ENCODE measurements at places on chromosomes 11 and 22.

DNA sequence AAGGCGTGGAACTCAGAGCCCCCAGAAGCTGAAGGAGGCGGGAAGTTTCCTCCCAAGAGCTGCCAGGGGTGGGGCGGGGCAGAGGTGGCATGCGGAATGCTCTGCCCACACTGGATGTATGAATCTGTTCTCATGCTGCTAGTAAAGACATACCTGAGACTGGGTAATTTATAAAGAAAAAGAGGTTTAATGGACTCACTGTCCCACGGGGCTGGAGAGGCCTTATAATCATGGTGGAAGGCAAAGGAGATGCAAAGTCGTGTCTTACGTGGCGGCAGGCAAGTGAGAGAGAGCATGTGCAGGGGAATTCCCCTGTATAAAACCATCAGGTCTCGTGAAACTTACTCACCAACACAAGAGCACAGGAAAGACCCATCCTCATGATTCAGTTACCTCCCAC lies 57.6 kb downstream of the SMIM38 start:
- DNase-seq = peak; percentile 17

DNA sequence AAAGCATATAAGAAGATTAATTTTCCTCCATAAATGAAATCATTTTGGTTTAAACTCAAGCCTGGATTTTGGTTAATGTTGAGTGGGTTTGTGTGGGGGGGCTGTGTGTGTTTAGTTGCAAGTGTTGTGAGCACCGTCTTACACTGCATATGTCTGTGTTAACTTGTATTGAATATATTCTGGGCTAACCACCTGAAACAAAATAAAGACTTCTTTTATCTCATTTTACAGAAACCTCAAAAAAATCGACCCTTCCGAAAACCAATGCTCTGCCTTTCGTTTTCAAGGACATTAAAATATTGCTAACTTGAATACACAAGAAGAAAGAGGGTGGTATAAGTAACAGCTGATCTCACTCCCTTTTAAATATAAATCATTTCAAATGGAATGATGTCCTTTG lies 192.2 kb upstream of the BLID start:
- DNase-seq = no peak

GRCh38 chr11:10295064-10295901 lies 1.3 kb upstream of the SBF2 start:
- no peak for DNase-seq

DNA sequence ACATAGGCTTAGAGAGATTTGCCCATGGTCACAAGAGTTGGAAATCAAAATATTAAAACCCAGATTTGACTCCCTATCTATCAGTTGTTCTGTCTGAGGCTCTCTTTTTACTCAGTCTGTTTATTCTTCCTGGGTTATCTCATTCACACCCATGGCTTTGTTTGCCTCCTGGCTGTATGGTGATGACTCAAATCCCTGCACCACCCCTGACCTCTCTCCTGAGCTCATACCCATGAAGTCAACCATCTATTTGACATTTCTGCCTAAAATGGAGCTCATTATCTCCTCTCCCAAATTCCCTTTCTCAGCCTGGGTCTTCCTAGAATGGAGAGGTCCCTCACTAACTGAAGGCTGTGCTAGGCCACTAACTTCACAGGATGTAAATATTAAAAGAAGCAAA lies 27.8 kb upstream of the CCDC134 start:
- DNase-seq = no peak

DNA sequence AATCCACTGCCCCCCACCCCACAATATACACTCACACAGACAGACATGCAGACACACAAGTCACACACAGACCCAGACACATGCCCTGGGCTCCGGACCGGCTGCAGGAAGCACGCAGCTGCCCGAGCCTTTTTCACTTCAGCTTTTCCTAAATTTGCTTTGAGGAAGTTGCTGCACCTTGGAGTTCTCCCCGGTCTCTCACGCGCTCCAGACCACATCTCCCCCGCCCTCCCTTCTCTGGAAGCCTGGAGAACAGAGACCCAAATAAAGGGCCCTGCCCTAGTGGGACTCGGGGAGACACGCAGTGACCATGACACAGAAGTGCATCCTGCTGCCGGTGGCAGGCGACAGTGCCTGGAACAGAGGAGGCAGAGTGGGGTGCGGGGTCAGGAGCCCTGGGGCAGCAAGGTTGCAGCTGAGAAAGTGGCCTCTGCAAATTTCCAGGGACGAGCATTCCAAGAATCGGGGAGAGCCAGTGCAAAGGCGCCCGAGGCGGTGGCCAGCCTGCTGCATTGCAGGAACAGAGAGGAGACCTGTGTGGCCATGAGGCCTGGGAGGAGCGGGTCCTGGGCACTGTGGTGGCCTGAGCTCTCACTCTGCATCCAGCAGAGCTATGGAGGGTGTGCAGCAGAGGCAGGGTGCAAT lies 19.1 kb downstream of the RPL3 start:
- DNase-seq = no peak

- no peak for DNase-seq
Measured at GRCh38 chr22:19336133-19337075, 44.9 kb upstream of the CLTCL1 start.

- DNase-seq = no peak
Measured at GRCh38 chr11:113251281-113251680, 63.1 kb upstream of the TTC12 start.

- DNase-seq = peak; percentile 49
Measured at GRCh38 chr11:1077417-1078119, 2.9 kb downstream of the MUC2 start.

DNA sequence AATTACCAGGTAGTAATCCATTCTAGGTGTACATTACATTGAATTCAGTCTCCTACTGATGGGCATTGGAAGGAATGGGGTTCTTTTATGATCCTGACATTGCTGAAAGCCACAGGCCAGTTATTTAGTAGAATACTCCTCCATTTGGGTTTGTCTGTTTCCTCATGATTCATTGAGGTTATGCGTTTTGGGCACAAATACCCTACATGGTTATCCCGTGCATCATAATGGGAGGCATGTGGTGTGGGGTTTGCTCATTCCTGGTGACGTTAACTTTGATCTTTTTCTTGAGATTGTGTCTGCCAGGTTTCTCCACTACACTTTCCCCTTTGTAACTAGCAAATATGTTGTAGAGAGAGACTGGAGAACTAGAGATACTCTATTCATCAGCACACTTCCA lies 5.5 kb downstream of the FOLR3 start:
- no peak for DNase-seq

DNA sequence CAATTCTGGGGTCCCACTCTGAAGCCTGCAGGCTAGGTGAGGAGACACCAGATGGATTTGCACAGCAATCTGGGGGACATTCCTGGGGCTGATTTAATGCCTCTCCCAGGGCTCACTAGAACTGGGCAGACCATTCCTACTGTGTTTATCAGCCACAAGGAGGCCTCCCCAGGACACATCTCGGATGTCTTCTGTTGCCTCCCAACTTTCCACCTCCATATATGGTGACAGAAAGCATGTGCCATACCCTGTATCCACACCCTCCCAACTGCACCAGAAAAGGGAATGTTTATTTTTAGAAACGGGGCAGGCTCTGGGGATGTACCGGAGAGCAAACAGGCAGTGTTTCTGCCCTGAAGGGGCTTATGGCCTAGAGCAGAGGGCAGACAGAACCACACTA lies 181.8 kb downstream of the CSNK2A3 start:
- no peak for DNase-seq

DNA sequence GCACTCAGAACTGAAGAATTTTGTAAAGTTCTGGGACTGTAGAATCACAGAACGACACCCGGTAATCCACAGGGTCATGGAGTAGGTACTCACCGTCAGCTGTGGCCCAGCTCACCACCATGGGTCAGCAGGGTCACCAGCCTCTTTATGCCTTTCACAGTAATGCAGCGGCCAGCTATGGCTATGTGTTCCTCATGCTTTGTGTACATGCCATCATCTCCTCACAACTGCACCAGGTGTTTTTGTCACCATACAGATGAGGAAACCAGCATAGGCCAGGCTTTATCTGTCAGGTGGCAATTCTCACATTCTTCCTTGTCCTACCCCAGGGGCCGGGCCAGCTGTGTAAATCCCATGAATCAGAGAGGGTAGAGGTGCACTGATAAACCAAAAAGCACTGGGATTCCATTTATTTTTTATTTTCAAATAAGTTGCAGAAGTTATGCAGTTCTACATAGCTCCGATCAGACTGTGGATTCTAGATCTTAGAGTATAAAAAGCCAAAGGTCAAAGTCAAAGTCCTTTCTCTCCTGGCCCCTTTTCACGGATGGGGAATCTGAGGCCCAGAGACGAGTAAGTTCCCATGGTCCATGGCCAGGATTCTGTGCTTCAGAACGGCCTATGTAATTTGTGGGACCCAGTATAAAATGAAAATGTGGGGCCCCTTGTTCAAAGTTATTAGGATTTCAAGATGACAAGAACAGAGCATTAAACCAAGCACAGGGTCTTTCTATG lies 17.5 kb downstream of the TSKU start:
- peak; percentile 9 for DNase-seq

DNA sequence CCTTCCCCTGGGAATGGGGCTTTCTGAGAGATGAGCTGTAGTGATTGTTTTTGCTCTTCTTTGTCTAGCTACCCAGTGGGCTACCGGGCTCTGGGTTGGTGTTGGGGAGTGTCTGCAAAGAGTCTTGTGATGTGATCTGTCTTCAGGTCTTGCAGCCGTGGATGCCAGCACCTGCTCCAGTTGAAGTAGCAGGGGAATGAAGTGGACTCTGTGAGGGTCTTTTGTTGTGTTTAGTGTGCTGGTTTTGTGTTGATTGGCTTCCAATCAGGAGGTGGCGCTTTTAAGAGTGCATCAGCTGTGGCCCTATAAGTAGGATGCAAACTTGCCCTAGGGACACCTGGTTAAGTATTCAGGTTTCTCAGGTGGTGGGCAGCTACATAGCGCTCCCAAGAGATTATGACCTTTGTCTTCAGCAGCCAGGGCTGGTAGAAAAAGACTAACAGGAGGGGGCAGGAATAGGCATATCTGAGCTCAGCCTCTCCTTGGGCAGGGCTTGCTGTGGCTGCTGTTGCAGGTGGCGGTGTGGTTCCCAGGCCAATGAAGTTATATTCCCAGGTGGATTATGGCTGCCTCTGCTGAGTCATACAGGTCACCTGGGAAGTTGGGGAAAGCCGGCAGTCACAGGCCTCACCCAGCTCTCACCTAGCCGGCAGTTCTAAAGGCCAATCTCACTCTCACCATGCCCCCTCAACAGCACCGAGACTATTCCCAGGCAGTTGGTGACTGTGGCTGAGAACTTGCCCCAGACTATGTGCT lies 315.7 kb upstream of the C11orf87 start:
- no peak for DNase-seq

- DNase-seq = peak; percentile 79
Measured at GRCh38 chr22:37741312-37741795, 44.5 kb downstream of the TRIOBP start.

GRCh38 chr11:128133501-128133900 lies 453.9 kb downstream of the ETS1 start:
- no peak for DNase-seq

- DNase-seq = no peak
Measured at GRCh38 chr11:131894615-131895544, 524.5 kb downstream of the NTM start.

DNA sequence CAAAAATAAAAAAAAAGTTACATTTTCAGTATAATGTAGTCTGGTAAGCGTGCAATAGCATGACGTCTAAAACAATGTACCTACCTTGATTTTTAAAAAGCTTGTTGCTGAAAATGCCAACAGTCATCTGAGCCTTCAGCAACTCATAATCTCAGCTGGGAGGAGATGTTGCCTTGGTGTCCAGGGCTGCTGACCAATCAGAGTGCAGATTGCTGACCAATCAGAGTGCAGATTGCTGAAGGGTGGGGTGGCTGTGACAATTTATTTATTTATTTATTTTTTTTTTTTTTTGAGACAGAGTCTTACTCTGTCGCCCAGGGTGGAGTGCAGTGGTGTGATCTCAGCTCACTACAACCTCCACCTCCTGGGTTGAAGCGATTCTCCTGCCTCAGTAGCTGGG lies 17.8 kb downstream of the ZBED4 start:
- no peak for DNase-seq

- no peak for DNase-seq
Measured at GRCh38 chr11:118443590-118444218, 7.4 kb downstream of the KMT2A start.

- no peak for DNase-seq
Measured at GRCh38 chr22:45129703-45130524, 33.8 kb upstream of the NUP50 start.

GRCh38 chr22:47213571-47214230 lies 451.3 kb downstream of the TBC1D22A start:
- no peak for DNase-seq

DNA sequence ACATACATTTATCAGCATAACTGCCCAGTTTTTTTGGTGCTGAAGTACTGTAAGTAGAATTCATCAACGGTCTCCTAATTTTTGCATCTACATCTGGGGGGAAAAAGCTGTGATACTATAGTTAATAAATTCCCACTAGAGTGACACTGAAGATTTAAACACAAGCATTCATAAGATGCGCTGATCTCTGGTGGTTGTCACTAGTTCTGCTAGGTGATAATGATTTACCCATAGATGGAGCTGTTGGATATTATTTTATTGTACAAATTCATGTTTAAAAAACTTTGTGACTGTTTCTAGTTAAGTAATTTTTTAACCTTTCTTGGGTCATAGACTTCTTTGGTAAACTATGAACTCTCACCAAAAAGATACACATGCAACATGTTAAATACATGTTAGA lies 106.6 kb downstream of the EMSY start:
- no peak for DNase-seq

- DNase-seq = no peak
Measured at GRCh38 chr11:115657586-115657985, 153.4 kb upstream of the CADM1 start.

DNA sequence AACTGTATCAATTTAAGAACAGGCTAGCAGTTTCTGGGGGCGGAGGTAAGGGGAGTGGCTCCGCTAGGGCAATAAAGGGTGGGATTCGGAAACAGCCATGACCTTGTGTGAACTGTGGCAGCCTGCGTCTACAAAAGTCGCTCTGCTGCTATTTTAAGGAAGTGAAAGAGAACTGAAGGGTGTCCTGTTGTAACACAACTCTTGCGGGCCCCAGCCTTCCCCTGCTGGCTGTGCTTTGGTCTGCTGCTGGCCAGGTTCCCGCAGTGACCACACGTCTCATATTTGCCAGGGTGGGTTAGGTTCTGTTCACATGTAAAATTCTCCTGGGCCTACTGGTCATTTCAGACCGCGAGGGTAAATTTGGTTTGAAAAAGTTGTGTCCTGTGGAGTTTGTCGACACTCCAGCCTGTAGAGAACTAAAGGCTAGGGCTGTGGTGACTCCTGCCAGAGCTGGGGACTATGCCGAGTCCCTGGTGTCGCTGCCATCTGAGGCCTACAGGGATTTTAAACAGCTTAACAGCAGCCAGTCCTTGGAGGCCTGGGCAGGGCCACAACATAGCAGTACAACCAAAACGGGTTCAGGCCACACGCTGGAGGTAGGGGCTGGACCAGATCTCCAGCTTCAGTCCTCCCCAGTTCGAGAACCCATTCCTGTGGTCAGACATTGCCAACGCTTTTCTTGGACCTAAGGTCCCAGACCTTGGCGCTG lies 1.1 kb upstream of the PPFIBP2 start:
- peak; percentile 59 for DNase-seq

GRCh38 chr11:22221143-22221542 lies 28.3 kb downstream of the ANO5 start:
- DNase-seq = no peak

GRCh38 chr11:116457336-116458007 lies 315.3 kb downstream of the BUD13 start:
- no peak for DNase-seq

Data from breast epithelium (tissue), 4 donors.